ENCODE measurements at places on chromosomes 2 and 18.
A peak's percentile ranks its signal among the peaks of the same experiment; 100 is the strongest.

DNA sequence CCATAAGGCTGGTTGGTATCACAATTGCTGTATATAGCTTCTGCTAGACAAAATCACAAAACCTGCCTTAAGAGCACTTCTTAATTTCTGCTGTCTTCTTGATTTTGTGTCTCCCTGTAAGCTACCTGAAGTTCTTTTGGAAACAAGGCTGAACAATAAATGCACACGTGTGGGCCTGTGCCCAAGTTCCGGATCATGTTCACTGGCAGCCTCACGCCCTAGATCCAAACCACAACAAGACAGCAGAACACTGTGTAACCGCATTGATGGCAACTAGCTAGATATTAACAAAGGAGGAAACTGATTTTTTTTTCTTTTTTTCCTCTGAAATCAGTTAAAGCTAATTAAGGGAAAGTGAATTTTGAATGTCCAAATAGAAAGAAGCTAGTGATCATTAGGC, 81.5 kb upstream of the LYPD6B start:
- DNase-seq: no peak

DNA sequence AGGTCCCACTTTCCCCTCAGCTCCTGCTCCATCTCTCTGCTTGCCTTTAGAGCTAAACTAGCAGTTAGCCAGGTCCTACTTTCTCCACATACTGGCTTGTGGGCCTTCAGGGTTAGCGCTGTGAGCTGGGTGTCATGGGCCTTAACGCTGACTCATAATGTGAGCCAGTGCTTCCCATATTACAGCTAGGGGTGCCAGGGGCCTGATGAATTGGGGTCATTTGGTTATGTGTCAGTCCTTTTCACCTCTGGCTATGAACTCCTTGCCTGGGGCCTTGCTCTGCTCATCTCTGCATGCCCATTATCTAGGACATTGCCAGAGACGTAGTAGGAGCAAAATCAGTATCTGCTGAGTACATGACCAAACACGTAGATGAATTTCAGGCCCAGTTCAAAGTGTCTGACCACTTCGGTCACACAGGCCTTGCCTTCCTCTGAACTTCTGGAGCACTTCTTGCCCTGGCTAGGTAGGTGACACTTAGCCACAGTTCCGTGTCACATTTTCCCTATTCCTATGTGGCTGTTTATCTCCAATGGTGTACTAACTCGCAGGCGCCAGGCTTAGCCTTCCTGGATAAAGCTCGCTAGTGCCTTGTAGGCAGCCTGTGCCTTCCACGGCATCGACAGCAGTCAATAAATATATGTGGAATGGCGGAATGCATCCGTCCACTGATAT, 103.2 kb upstream of the SIX3 start:
- DNase-seq: no peak

- DNase-seq: no peak
These were observed 43.1 kb upstream of the TGFA start for GRCh38 chr2:70596739-70597138.

- DNase-seq: no peak
These were observed 152.8 kb downstream of the EHBP1 start for GRCh38 chr2:62858231-62858832.

- DNase-seq: no peak
These were observed 15.5 kb downstream of the REG3G start for GRCh38 chr2:79041032-79041448.

- no peak for DNase-seq
These were observed 18.7 kb upstream of the LYPD6B start for GRCh38 chr2:149019768-149020167.

DNA sequence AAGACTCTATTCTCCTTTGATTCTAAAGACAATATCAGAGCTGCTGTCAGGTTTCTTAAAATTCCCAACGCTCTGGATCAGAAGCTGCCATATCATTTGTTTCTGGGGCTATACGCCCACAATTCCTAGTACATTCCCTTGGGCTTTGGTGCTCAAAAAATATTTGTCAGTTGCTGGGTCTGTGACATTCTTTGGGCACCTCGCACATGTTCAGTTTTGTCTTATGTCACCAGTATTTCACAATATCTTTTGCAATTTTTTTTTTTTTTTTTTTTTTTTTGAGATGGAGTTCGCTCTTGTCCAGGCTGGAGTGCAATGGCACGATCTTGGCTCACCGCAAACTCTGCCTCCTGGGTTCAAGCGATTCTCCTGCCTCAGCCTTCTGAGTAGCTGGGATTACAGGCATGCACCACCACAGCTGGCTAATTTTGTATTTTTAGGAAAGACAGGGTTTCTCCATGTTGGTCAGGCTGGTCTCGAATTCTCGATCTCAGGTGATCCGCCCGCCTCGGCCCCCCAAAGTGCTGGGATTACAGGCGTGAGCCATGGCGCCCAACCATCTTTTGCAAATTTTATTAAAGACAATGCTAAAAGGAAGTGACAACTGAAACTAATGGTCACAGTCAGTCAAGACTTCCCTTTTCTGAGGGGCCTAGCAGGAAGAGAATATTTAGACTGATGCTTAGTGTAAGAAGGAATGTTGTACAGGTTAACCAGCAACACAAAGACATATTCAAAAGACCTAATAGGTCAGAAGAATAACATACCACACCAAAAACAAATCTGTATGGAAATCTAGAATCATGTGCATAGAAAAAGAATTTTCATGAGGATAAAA, 6.8 kb downstream of the ZNF397 start:
- DNase-seq: no peak

GRCh38 chr2:10668402-10669012, 21.3 kb downstream of the NOL10 start:
- DNase-seq: no peak

GRCh38 chr18:76855594-76855993, 33.2 kb downstream of the ZNF236 start:
- DNase-seq: no peak

DNA sequence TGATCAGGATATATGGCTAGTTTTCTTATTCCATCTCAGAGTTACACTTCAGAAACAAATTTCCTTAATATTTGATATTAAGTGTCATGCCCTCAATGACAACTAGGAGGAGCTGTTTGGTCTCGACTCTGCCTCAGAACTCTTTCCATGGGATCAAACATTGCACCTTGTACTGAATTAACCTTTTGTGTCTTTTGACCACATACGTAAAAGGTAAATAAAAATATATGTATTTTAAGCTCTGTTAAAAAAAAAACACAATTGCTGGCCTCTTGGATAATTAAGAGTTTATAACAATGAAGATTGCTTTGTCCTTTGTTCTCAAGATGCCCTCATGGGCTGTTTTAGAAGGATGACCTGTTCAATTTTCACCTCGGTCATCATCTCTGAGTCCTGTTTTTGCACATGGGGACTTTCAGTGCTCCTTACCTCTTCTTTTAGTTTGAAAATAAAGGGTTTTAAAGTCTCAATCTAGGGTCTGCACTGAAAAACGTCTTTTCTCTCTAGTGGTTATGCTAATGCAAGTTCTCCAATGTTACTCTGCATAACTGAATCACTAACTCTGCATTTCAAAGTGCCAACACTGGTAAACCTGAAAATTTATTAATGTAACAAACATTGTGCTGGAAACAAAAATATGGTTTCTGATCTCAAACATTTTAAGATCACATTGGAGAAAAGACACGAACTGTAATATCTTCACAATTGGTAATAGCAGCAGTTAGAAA, 18.8 kb upstream of the FN1 start:
- DNase-seq: no peak

DNA sequence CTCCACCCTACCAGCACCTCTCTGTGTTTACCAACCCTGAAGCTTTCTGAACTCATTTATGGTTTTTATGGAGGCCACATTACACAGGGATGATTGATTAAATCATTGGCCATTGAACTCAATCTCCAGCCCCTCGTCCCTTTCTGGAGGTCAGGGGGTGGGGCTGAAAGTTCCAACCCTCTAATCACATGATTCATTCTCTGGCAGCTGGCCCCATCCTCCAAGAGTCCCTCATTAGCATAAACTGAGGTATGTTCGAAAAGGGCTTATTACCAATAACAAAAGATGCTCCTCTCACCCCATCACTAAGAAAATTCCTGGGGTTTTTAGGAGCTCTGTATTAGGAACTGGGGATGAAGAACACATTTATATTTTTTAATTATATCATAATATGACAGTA, 92.3 kb downstream of the DIS3L2 start:
- no peak for DNase-seq

- no peak for DNase-seq
These were observed 8.0 kb downstream of the RAMP1 start for GRCh38 chr2:237867465-237867864.

DNA sequence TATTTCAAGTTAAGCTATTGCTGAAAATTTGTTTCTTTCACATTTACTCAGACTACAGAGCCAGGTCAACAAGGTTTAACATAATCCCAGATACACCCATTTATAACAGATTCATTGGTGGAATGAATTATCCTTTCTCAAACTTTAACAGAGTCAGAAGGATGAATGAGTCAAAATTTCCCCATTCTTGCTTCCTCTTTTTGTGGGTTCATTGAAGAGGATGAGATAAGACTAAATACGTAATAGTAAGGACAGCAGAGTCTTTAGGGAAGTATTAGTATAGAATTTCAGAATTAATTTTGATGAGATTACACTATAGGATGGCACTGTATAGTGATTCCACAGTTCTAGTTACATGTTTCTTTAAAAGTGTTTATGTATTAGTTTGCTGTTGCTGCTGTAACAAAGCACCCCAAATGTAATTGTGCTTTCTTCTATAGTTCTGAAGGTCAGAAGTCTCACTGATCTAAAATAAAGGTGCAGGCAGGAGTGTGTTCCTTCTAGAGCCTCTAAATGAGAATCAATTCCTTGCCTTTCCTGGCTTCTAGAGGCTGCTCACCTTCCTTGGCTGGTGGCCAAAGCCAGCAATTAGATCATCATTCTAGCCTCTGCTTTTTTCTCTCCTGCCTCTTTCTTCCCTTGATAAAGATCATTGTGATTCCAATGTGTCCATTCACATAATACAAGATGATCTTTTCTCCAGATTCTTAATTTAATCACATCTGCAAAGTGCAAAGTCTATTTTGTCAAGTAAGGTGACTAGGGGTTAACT, 309.3 kb upstream of the PIK3C3 start:
- no peak for DNase-seq

GRCh38 chr2:40450066-40450795, 1.7 kb downstream of the SLC8A1 start:
- DNase-seq: peak; percentile 23
